ENCODE measurements at places on chromosomes 13 and 19.
A peak's percentile ranks its signal among the peaks of the same experiment; 100 is the strongest.

DNA sequence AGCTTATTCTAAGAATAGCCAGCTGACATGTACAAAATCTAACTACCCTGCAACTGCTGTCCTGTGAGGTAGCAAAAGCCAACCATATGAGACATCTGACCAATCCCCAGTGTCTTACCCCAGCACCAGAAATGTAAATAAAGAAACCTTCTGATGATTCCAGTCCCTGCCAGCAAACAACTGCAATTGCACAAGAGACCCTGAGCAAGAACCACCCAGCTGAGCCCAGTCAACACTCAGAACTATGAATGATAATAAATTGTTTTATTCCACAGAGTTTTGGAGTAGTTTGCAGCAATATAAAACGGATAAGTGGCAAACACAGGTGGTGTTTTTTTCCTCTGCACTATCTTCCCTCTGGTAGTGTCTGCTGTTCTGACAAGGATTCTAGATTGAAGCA lies 94.9 kb downstream of the ERCC5 start:
- no peak for DNase-seq

DNA sequence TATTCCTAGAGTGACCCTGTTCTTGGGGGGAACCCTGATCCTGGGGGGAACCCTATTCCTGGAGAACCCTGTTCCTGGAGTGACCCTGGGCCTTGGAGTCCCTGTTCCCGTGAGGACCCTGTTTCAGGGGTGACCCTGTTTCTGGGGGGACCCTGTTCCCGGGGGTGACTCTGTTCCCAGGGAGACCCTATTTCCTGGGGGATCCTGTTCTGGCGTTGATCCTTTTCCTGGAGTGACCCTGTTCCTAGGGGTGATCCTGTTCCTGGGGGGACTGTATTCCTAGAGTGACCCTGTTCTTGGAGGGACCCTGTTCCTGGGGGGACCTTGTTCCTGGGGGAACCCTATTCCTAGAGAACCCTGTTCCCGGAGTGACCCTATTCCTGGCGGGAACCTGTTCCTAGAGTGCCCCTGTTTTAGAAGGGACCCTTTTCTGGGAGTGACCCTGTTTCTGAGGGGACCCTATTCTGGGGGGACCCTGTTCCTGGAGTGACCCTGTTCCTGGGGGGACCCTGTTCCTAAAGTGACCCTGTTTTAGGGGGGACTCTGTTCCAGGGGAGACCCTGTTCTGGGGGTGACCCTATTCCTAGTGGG lies 15.0 kb downstream of the GNA15 start:
- DNase-seq, result no peak

DNA sequence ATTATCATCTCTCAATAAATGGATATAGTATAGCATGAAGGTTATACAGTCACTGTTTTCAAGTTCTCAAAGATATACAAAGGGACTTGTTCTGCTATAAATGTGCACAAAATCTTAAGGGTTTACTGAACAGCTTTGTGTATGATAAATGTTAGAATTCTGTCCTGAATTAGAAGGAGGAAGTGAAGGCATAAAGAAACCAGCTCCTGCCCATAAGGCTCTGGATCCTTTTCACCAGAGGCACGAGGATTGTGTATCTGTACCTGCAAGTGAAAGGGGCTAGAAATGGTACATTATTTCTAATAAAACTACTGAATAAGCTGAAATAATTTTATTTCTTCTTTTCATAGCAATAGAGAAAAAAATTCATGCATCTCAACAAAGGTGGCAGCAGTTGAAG lies 32.4 kb downstream of the PHF11 start:
- no peak for DNase-seq

GRCh38 chr13:30388406-30389283 lies 33.6 kb upstream of the UBE2L5 start:
- DNase-seq, result peak; percentile 91

DNA sequence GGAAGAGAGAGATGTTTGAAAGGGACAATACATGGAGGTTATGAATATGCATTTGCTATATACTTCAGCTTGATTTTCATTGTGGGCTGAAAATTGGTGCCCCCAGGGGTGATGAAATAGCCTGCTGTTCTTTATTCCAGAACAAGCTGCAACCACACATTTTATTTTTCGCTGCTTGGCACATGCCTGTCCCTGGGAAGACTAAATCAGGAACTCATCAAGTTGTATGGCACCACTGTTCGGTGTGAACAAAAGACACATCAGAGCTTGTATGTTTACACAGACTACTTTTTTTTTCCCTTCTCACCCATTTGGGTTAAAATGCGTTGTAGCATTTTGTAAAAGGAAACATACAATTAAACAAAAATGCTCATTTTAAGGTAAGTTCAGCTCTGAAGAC lies 230.7 kb downstream of the NALCN start:
- DNase-seq, result no peak

GRCh38 chr13:26743971-26744370 lies 16.6 kb downstream of the GPR12 start:
- no peak for DNase-seq

- DNase-seq, result peak; percentile 57
Observed at GRCh38 chr19:39497996-39498797, 550 bp upstream of the DLL3 start.

- DNase-seq, result no peak
Observed at GRCh38 chr13:39451860-39452301, 151.1 kb downstream of the LHFPL6 start.

GRCh38 chr13:73995736-73996135 lies 138.5 kb downstream of the KLF12 start:
- DNase-seq, result no peak

- no peak for DNase-seq
Observed at GRCh38 chr13:99258946-99259345, 767 bp upstream of the GPR18 start.

- peak; percentile 75 for DNase-seq
Observed at GRCh38 chr13:26476111-26476781, 81.2 kb upstream of the WASF3 start.

DNA sequence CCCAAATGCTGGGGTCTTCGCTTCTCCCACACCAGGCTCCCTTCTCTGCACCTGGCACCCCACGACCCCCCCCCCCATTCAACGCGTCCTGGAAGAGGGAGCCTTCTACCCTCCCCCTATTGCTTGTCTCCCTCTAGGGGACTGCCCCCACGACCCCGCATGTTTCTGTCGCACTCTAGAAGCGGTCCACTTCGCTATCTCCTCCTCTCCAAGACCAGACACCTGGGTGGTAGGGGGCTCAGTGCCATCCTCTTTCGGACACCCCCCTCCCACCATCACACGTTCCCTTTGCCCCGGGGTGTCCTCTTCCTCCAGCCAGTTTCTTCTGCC lies 1.5 kb downstream of the TGFB1 start:
- DNase-seq, result no peak

- no peak for DNase-seq
Observed at GRCh38 chr19:16134510-16134909, 9.0 kb upstream of the HSH2D start.

- DNase-seq, result peak; percentile 84
Observed at GRCh38 chr13:48749144-48749543, 95.4 kb downstream of the CYSLTR2 start.

- no peak for DNase-seq
Observed at GRCh38 chr13:47110141-47110540, 213.3 kb upstream of the HTR2A start.

- DNase-seq, result no peak
Observed at GRCh38 chr13:59931621-59932020, 232.1 kb downstream of the DIAPH3 start.

Data from GM23248 (cell line).